NCI-H526 (cell line): ENCODE measurements at places on chromosomes 3 and 15.
A peak's percentile ranks its signal among the peaks of the same experiment; 100 is the strongest.

DNA sequence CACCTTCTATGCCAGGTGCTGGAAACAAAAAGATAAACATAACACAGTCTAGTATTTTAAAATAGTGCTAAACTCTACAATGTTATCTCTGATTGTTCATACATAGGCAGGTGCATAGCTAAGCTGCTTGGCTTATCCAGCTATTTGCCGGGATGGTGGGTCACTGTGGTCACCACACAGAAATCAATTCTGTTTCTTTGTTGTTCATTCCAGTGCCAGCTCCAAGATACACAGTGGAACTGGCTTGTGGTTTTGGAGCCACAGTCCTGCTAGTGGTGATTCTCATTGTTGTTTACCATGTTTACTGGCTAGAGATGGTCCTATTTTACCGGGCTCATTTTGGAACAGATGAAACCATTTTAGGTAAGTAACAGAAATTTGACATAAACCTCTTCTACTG, 130.2 kb downstream of the IL1RAP start:
- DNase-seq, result no peak

DNA sequence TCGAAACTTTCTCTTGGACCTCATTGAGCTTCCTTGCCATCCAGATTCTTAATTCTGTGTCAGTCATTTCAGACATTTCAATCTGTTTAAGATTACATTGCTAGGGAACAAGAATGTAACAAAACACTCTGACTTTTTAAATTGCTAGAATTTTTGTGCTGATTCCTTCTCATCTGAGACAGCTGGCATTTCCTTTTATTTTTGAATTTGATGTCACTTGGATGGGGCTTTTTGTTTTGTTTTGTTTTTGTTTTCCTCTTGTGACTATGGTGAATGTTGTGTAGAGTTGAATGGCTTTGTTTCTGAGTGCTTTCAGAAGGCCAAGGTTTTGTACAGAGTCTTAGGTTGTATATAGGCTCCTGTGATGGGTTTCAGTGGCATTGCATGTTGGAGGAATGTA, 1129.3 kb downstream of the NAALADL2 start:
- DNase-seq, result no peak

DNA sequence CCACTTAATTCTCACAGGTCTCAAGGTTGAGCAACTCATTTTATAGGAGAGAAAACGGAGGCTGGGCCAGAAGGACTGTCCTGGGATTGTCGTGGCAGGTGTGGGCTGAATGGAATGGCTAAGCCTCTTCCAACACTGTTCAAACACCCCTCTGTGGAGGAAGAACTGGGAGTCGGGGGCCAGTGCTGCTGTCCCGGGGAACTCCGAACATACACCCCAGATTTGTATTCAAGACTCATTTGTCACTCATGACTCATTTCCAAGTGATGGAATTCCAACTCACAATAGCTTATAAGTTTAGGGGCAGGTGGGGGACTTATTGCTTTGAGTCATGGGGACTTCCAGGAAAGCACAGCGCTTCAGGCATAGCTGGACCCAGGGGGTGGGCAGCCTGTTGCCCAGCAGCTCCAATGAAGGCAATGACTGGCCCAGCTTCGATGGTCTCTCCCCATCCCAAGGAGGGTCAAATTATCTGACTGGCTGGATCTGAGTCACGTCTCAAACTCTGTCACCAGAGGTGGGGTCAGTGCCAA, 72.5 kb downstream of the TM2D3 start:
- DNase-seq, result no peak

DNA sequence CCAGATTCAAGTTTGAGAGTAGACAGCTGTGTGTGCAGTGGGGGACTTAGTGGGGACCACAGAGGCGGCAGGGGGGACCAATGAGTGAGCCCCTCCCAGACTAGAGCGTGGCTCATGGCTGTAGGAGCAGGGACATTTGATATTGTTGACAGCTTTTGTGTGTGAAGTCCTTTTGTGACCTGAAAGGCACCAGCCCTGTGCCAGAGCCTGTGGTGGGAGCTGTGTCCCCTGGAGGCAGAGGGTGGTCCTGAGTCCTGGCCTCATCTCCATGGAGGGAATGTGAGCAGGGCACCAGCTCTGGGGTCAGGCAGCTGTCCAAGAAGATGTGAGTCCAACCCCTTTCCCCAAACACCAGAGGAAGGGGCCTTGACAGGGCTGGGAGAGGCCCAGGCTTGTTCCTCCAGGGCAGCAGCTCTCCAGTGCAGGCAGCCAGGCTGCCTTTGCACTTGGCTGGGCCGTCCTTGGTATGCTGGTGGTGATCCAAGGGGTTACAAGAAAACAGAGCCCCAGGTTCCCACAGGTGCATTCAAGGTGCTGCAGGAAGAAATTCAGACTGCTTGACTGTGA, 10.1 kb upstream of the C3orf22 start:
- DNase-seq, result no peak

DNA sequence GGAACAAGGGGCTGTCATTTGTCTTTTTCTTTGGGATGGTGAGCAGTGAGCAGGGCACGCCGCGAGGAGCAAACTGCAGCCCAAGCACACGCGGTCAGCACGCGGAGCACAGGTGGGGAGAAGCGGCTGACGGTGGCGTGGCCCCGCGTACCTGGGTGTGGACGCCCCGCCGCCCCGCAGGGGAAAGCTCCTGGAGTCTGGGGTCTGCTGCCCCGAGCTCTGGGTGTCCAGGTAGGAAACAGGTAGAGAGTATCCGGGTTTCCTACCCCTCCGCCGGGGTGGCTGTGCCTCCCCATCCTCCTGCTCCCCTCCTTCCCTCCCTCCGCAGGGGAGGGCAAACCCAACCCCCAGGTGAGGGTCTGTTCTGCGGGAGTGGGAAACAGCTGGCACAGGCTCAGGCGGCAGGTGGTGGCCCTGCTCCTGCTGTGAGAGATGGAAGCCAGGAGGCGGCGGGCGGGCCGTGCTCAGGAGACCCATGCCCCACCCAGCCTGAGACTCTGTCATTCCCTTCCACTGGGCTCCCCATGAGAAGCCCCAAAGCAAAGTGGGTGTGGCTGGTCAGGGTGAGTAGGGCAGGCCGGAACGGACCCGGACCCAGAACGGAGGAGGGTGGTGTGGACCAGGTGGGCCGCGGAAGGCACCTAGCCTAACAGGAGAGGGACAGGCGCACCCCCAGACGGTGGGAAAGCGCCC, 56.9 kb upstream of the CGNL1 start:
- DNase-seq, result peak; percentile 9

- no peak for DNase-seq
These were observed 252.3 kb downstream of the OCA2 start for GRCh38 chr15:27846722-27847395.

GRCh38 chr3:195249858-195250464, 21.0 kb downstream of the XXYLT1 start:
- no peak for DNase-seq
